CD8-positive, alpha-beta memory T cell (primary cell): ENCODE measurements at places on chromosomes 2 and 18.

GRCh38 chr2:49080681-49081080 lies 73.6 kb downstream of the FSHR start:
- DNase-seq = no peak

GRCh38 chr2:144331674-144332355 lies 188.1 kb downstream of the ZEB2 start:
- no peak for DNase-seq

DNA sequence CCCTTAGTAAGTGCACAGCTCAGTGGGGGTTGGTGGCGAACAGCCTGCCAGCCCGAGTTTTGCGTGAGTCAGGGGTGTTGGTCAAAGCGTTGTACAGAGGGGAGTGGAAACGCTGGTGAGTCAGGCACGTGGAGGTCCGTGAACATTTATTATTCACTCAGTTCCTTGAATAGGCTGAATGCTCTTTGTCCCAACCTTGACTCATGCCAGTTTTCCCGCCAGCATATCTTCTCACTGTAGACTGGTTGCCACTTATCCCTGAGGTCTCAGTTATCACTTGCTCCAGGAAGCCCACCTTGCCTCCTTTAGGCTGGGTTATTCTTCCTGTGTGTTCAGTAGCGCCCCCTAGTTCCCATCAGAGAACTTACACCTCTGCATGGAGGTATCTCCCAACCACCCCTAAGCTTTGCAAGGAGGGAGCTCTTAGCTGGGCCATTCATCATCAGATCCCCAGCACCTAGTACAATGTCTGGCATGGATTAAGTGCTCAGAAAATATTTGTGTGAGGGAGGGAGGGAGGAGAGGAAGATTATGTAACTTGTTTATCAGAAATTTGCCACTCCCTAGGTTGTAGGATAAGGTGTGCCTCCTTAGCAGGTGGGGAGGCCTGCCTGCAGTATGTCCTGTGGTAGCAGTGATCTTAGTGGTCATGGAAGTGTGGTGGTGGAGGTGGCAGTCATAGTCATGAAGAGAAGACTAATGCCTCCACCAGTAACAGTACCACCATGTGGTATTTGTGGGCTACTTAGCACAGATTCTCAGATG lies 72.1 kb downstream of the CABLES1 start:
- no peak for DNase-seq

DNA sequence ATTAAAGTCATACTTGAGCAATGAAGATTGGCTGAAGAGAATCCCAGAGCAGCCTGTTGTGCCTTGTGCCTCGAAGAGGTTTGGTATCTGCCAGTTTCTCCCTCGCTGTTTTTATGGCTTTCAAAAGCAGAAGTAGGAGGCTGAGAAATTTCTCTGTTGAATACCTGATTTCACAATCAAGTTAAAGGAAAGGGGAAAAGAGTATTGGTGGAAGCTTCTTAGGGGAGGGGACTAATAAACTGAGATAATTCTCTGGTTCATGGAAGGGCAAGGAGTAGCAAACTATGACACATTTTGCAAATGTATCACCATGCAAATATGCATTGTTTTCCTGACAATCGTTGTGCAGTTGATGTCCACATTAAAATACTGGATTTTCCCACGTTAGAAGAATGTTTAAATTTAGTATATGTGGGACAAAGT lies at the start of gene IL1B:
Gene IL1B (minus strand): TSS at position 85 of the 423 bp plus-strand sequence. CDS start 550 bp downstream, outside the sequence.
- no peak for DNase-seq

DNA sequence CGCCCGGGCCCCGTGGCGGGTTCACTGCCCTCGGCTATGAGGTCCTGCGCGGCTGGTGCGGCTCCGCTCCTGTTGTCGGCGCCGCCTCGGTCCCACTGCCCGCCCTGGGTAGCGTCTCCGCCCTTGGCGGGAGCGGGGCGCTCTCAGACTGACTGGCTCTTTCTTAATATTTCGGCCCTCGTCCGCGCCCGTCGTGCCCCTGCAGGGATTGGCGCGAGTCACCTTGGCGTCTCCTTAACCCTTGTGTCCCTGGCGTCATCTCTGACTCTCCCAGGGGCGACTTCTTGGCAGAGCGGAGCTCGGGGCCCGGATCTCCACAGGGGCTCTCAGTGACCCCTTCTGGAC lies 1.3 kb downstream of the PTMA start:
- DNase-seq = no peak

GRCh38 chr2:124913868-124914267 lies 888.8 kb downstream of the CNTNAP5 start:
- DNase-seq = no peak

DNA sequence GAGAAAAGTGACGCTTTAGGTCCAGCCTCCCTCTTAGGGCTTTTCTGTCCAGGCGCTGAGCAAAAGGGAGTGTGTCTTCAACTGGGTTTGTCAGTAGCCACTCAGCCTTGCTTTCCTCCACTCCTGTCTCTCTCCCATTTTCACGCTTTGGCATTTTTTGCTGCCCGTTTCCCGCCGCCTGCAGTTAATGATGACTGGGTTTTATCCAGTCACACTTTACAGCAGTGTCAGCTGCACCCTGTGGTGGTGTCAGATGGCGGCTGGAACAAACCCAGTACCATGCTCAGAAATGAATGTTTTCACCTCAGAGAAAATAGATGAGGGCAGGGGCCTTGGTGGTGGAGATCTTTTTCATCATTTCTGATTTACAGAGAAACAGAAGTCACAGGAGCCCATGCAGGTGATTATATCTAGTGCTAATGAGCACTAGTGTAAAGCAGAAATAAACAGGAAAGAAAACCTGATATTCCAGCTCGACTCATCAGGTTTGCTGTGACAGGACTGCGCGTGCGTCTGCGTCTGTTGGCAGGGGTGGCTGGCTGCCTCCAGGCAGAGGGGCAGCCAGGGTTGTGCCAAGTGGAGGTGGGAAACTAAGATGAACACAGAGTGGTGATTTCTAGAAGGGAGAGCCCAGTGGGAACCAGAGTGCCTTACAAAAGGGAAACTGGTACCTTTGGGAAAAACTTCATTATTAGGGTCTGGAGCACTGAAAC lies 139.9 kb downstream of the TANC1 start:
- no peak for DNase-seq

- no peak for DNase-seq
These were observed 92.2 kb upstream of the ASAP2 start for GRCh38 chr2:9114458-9114857.

GRCh38 chr2:170217778-170218251 lies 39.9 kb downstream of the MYO3B start:
- no peak for DNase-seq

- DNase-seq = no peak
These were observed 51.4 kb downstream of the EMILIN2 start for GRCh38 chr18:2898186-2898640.

- no peak for DNase-seq
These were observed 128.3 kb downstream of the ATP9B start for GRCh38 chr18:79197531-79197930.

- DNase-seq = no peak
These were observed 3.8 kb downstream of the PAX3 start for GRCh38 chr2:222294996-222295367.

DNA sequence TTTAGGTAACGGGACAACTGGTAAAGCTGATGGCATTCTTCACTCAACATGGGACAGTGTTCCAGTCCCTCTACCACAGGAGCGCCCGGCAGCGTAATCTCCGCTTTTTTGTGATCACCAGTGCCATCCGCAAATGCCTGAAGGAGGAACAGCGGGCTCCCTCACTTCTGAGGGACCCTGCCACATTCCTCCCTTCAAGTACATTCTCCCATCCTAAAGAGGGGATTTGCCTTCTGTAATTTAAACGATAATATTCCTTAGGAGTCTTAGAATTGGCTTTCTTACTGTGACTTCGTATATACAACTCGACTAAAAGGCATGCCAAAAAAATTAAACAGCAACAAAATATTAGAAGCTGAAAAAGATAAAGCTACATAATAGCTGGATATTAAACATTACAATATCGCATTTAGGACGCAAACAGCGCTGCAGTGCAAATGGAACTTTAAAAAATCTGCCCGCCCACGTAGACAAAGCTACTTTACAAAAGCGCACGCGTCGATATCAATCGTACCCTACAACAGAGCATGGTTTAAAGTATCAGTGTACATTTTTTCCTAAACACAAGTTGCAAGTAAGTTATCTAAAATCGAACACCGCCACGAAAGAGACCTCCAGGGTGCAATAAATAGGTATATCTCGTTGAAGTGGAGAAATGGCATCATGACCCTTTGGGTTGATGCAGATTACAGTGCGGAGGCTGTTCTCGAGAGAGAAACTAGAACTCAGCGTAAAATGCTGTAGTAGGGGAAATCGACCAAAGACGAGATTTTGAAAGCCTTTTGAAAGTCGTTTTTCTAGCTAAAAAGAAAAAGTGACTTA lies 2.3 kb upstream of the VSNL1 start:
- no peak for DNase-seq

DNA sequence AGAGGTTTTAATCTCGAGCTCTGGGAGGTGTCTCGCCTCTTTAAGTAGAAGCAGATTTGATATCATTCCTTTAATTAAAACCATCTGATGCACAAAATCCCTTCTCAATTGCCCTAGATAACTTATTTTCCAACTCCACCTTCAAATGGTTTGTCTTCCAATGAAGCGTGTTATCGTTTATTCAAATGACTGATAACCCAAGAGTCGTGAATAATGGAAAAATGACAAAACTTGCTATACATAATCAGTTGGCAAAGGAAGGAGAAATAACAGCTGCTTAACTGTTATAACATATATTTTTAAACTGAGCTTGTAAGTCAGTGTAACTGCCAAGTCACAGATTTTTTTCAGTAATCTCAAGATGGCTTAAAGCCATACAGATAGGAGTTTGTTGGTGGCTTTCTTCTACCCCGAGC lies 144.6 kb downstream of the QPCT start:
- no peak for DNase-seq

GRCh38 chr18:6811816-6812215 lies 82.3 kb downstream of the ARHGAP28 start:
- DNase-seq = no peak

GRCh38 chr2:28219758-28220368 lies 172.8 kb upstream of the FOSL2 start:
- no peak for DNase-seq
